ENCODE measurements at places on chromosomes 3 and 15.

DNA sequence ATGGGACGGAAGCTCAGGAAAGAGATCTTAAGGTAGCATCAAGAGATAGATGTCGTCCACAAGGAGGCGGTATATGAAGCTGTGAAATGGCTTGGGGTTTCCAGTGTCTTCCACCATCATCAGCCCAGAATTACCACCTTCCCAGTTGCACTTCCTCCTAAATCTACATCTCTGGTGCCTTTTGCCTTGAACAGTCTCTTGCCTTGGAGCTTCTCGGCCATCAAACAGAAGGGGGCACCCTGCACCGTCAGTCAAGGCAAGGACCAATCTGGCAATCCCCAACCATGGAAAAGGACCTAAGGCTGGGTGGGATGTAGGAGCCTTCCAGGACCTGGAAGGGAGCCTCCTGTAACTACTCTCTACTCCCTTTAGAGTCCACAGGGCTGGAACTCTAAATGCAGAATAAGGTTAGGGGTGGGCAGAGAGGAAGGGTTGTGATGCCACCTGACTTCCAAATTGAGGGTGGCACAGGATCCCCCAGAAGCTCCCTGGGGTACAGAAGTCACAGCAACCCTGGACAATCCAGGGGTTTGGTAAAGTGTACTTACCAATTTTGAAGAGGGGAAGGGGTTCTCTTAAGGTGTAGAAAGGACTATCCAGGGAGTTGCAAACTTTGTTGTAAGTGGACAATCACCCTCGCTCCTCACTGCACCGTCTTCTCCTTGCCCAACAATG, 1.0 kb upstream of the RYR3 start:
- no peak for DNase-seq

GRCh38 chr3:93994056-93994455, 14.1 kb downstream of the ARL13B start:
- DNase-seq = no peak

- peak; percentile 81 for DNase-seq
Observed at GRCh38 chr3:16290007-16290826, 25.2 kb downstream of the OXNAD1 start.

DNA sequence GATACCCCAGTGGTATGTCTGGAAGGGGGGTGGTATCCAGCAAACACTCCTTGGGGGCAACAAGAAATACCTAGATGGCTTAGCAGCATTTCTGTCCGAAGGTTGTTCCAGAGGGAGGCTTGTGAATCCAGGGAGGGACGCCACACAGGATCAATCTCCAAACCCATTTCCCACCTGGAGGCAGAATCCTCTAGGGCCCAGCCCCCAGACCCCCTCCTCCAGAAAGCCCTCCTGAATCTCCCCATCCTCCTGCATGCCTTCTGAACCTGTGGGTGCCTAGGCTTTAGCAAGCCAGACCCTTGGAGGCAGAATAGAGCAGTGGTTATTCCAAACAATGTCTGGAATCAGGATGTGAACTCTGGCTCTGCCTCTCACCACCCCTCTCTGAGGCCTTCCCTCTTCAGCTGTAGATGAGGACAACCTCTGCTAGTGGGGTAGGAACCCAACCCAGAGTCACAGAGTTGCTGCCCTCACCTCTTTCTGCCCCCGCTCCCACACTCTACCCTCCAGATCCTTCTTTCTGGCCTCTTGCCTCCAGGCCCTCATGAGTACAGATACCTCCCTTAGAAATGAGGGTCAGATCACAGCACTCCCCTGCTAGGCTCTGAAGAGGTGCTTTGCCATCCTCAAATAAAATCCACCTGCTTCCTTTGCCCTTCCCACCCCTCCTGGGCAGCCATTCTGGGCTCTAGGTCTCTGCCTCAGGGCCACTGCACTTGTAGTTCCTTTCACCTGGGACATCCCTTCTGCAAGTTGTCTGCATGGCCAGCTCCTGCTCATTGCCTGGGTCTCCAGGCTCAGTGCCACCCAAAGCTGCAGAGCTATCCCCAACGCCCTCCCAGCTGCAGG, 8.1 kb downstream of the CISH start:
- DNase-seq = peak; percentile 43

DNA sequence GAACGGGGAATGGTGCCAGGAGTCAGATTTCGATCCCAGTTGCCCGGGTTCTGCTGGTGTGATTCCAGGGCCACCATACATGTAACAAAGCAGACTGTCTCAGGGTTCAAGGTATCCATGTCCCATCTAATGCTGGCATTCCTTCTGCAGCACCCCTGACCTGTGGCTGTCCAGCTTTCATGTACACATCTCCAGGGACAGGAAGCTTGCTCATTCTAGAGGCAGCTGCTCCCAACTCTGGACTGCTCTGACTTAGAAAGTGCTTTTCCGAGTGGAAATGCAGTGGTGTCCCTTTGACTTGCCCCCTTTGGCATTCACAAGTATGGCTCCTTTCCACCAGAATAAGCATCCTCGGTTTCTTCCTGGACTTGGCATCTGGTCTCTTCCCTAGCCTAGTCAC, 30.9 kb downstream of the PML start:
- DNase-seq = no peak

Data from activated CD8-positive, alpha-beta T cell treated with anti-CD3 and anti-CD28 coated beads for 36 hours (primary cell).